ENCODE measurements at places on chromosomes 5 and 9.

- DNase-seq: no peak
These were observed at the start of gene RPP25L for GRCh38 chr9:34611811-34612787. RPP25L (minus strand) TSS chr9:34612097; CDS start chr9:34611296, 801 bp downstream.

DNA sequence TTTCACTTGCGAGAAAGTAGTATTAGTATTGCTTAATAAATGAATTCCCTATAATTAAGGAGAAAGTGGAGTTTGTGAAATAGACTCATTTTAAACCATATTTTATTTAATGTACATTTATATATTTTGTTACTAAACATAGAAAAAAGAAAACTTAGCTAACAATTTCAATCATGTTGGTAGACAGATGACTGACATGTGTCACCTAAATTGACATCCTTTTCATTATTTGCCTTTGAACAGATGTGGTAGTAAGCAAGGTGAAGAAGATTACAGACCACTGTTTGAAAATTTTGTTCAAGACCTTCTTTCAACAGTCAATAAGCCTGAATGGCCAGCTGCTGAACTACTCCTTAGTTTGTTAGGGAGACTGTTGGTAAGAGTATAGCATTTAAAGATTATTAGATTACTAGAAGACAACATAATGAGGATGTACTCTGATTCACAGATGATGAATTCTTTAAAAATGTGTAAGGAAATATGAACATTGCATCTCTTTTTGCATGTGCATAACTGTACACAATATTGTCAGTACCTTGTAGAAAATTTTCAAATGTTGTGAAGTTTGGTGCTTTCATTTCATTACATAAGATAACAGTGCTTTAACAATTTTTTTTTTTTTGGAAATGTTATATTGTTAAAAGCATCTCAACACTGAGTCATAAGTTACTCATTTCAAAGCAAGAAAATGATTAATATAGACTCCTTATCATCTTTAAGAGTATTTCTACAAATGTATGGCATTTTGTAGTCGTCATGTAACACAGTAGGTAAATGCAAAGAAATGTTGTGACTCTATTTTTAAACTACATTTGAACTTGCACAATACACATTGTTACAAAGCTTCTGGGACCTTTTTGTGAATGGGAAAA lies 139.5 kb downstream of the NIPBL start:
- DNase-seq: no peak

- no peak for DNase-seq
These were observed 32.6 kb upstream of the EGFL7 start for GRCh38 chr9:136629879-136630661.

DNA sequence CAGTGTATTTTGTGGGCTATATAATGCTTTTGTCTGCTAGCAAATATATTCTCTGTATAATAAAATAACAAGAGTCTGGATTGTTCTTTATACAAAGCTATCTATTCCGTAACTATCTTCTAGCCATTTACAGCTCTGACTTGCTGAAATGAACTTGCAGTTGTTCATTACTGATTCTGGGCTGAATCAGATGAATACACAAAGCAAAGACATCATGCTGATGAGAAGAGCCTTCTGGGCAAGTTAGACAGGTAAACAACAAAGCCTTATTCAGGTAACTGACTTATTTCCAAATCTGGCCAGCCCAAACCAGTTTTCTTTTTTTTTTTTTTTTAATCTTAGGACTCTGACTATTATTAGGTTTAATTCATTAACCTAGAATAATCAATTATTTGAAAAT lies 255.5 kb downstream of the KIAA0825 start:
- no peak for DNase-seq

GRCh38 chr9:17083258-17083657 lies 51.6 kb upstream of the CNTLN start:
- DNase-seq: no peak

DNA sequence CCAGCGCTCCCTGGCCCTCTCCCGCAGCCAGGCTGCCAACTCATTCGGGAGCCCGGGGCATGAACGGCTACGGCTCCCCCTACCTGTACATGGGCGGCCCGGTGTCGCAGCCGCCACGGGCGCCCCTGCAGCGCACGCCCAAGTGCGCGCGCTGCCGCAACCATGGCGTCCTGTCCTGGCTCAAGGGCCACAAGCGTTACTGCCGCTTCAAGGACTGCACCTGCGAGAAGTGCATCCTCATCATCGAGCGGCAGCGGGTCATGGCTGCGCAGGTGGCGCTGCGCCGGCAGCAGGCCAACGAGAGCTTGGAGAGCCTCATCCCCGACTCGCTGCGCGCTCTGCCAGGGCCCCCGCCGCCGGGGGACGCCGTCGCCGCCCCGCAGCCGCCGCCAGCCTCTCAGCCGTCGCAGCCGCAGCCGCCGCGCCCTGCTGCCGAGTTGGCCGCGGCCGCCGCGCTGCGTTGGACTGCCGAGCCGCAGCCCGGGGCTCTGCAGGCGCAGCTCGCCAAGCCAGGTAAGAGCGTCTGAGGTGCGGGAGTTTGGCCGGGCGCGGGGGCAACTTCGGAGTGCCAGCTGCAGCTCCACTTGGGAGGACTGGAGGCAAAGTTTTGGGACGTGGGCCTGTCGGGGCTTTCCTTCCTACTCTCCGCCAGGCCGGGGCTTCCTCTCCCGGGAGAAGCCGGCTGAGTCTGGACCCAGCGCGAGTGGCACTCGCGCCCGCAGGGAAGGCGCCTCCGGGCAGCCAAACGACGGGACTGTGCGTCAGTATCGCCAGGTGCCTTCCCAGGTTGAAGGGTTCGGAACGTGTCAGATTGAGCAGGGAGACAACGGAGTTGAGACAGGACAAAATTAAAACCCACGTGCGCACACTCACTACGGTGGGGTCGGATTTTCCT lies 735 bp downstream of the DMRT3 start:
- no peak for DNase-seq

GRCh38 chr5:1167361-1167727 lies 34.1 kb upstream of the SLC6A19 start:
- no peak for DNase-seq

DNA sequence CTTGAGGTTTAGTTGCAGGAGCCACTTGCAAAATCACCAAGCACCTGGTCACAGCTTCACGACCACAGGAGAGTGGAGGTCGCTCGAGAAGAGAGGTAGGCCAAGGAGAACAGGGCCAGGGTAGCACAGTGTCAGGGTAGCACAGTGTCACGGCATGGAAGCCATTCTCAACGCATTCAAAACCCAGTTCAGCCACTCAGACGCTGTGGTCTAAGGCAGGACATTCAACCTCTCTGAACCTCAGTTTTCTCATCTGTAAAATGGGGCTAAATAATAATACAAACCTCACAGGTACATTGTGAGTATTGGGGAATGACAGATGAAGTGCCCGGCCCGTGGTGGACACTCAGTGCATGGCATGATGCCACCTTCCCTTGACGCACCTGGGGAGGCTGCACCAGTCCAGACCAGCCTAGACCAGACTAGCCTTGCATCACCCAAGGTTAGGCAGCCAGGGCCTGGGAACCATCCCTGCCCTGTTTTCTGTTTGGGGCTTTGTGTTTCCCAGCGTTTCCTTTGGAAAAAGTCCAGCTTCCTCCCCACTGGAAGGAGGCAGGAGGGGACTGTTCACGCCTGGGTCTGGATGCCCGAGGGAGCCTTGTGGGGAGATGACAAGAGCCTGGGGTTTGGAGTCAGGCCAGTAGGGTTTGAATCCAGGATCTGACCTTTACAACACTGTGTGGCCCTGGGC lies 7.8 kb upstream of the LMX1B start:
- DNase-seq: no peak

GRCh38 chr9:136239135-136239982 lies 6.3 kb downstream of the QSOX2 start:
- DNase-seq: no peak

DNA sequence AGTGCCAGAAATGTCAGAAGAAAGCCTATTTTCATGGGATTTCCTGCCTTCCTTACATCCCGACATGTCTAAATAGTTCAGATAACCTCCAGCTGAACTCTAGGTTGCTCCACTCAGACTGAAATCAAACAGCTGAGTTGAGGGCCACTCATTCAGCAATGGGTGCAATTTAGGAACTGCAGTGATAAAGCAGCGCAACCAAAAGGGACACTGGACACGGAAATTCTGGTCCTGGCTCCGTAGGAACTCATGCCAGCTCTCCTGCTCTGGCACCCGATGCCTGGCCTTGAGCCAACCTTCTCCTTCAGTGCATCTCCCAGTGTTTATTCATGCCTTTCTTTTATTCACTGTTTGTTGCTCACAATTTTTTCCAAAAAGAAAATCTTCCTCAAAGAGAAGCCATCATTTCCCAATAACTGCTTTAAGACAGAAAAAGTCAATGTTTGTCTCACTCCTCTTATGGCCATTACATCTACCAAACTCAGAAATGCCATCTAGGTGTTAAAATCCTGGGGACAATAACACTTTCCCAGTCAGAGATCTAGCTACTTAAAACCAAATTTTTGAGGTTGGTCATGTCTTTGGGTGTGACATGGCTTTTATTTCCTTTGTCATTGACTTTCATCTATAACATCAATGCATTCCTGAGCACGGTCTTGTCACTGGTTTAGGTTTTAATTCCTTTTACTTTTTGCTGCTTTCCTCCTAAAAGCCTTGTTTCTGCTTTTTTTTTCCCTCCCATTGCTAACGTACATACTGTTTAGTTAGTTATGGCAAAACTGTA lies 126.9 kb downstream of the PDE4D start:
- no peak for DNase-seq

GRCh38 chr5:132473019-132473531 lies 17.5 kb downstream of the IRF1 start:
- no peak for DNase-seq

- DNase-seq: no peak
These were observed 109.9 kb downstream of the PHF2 start for GRCh38 chr9:93686127-93686879.

GRCh38 chr5:165370794-165371193 lies 1865.4 kb downstream of the MAT2B start:
- no peak for DNase-seq

DNA sequence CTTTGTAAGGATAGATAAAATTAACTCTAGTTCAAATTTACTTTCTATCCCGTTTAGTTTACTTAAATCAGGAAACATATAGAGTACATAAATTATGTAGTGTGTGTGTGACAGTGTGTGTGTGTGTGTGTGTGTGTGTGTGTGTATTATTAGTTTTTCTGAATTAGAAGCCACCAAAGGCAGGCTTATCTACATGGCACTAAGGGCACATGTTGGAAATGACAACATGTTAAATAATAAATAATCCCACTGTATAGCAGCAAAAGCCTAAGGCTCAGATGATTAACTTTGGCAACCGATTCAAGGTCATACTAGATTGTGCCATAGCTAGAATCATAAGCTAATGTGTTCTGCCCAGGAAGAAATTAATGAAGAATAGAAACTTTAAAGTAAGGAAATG lies 54.6 kb downstream of the MEGF9 start:
- DNase-seq: no peak

DNA sequence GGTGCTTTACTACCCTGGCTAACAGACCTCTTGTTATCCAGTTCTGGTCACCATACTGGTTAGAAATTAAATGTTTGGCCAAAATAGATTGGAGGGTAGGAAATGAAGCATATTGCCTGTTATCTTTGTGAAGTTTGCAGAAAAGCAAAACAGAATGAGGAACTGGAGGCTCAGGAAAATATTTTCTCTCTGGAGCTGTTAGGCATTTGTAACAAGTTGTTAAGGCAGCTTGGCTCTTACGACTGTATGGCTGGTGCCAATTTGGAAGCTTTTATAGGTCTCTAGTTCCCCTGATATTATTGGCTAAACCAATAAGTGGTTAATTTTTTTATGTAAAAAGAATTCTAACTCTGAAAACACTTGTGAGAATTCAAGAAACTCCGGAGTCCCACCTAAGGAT lies 35.8 kb downstream of the CDH6 start:
- DNase-seq: no peak

DNA sequence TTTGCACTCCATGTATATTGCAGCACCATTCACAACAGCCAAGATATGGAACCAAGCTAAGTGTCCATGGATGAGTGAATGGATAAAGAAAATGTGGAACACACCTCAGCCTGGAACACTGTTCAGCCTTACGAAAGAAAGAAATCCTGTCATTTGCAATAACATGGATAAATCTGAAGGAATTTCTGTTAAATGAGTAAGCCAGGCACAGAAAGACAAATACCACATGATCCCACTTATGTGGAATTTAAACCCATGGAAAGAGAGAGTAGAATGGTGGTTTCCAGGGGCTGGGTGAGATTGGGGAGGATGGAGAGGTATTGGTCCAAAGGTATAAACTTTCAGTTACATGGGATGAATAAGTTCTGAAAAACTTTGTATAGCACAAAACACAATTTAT lies 228.9 kb upstream of the CD180 start:
- no peak for DNase-seq

GRCh38 chr9:70170151-70170790 lies 88.5 kb upstream of the SMC5 start:
- no peak for DNase-seq

- no peak for DNase-seq
These were observed 20.4 kb upstream of the SLC2A6 start for GRCh38 chr9:133499132-133499891.

DNA sequence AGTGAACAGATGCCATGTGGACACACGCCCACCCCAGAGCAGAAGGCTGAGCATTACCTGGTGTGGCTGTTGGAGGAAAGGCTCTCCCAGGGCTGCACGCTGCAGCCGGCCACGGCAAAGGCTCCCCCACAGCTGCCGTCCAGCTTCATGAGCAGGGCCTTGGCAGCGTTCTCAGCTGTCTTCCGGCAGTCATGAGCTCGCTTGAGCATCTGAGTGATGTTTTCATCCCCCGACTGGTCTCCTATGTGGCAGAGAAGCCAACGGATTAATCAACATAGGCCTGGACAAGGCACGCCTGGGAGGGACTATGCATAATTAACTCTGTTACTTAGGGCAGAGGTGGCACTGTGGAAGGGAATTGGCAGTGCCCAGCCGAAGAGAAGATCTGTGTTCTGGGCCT lies 87.3 kb downstream of the DCP2 start:
- no peak for DNase-seq

DNA sequence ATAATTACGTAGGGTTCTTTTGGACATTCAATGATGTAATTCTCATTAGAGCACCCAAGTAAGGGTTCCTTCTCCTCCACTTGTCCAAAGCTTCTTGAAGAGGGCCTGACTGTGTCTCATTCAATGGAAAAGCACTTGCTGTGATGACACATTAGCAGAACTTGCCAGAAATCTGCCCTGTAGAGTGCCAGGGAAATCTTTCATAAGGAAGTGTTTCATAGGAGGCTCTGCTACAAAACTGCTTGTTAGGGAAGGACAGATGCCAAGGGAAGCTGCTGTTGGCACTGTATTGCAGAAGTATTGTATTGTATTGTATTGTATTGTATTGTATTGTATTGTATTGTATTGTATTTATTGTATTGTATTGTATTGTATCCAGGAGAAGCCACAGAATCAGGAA lies 45.5 kb upstream of the MPDZ start:
- no peak for DNase-seq

DNA sequence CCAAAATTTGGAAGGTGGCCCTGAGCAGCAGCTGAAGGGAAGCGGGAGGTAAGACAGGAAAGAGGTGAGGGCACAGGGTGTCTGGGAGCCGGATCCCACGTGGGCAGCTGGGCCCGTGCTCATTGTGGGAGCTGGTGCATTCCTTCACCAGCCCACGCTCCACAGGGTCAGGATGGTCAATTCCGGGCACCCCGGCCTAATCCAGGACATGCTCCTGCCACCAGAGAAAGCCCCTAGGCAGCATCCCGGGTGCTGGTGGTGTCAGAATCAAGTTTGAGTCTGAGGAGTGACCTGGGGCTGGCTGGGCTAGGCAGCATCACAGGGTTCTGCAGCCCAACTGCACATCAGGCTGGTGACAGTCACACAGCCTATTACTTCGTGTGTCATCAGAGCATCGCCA lies 7.1 kb upstream of the PDCD6 start:
- DNase-seq: no peak
